ENCODE measurements at places on chromosomes 5 and 9. TPM values are rescaled to one million over a fixed set of nuclear protein-coding genes. Genes with fewer than 3 reads are reported as not detected.
A peak's percentile ranks its signal among the peaks of the same experiment; 100 is the strongest.

OR1Q1 gene
- total RNA-seq, result not detected

GRCh38 chr9:93682155-93682968 lies 106.0 kb downstream of the PHF2 start:
- DNase-seq, result no peak

- DNase-seq, result no peak
These were observed 881 bp upstream of the B4GALT1 start for GRCh38 chr9:33167972-33168461.

TNPO1 gene
- 66.8 TPM for total RNA-seq

DNA sequence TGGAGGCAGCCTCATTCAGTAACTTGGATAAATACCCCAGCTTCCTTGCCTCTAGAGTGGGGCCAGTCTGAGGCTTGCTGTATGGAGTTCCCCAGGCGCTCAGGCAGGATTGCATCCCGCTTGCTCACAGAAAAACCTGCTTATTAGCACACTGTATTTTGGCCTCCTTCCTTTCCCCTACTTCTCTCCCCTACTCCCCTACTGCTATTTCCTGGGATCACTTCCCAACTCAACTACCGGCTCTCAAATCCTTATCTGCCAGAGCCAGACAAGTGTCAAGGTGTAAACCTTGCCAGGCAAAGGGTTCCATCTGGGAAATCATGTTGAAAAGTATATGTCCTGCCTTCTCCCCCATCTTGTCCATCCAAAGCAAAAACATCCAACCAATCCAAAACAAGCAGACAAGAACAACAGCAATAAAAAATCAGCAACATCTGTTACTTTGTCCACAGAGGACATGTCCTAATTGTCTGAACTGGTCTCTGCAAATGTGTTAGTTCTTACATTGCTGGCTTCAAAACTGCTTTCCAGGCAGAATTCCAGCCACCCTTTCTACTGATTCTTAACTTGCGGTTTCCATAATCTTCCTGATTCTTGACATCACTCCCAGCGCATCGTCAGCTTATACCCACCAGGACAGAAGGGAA lies 164.1 kb upstream of the SEMA6A start:
- DNase-seq, result no peak

KIAA1958 gene
- 5.0 TPM for total RNA-seq

GRCh38 chr9:99362321-99362720 lies 140.2 kb downstream of the SEC61B start:
- DNase-seq, result no peak

DNA sequence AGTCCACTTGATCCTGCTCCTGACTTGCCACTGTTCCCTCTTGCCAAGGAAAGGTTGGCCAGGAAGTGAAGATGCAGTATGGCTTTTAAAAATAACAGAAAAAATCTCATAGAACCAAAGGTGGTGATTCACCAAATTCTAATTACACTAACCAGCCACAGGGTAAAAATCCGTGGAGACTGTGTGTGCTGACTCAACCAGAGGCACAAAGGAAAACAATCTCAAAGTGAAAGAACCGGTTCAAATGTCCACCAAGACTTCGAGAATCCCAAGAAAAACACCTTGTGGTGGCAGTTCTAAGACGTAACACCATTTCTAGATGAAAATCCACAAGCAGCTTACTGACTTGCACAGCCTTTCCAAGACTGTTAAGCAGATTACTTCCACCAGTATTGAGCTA lies 279.1 kb downstream of the TLE1 start:
- DNase-seq, result no peak

ZNF608 gene
- total RNA-seq, result 9.3 TPM

DNA sequence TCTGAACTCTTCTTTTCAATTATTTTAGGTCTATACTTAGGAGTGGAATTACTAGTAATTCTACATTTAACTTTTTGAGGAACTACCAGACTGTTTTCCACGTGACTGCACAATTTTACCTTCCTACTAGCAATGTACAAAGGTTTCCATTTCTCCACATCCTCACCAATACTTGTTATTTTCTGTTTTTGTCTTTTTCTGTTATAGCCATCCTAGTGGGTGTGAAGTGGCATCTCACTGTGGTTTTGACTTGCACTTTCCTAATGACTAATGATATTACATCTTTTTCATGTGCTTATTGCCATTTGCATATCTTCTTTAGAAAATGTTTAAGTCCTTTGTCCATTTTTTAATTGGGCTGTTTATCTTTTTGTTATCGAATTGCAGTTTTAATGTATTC lies 136.9 kb upstream of the EGFLAM start:
- no peak for DNase-seq

DNA sequence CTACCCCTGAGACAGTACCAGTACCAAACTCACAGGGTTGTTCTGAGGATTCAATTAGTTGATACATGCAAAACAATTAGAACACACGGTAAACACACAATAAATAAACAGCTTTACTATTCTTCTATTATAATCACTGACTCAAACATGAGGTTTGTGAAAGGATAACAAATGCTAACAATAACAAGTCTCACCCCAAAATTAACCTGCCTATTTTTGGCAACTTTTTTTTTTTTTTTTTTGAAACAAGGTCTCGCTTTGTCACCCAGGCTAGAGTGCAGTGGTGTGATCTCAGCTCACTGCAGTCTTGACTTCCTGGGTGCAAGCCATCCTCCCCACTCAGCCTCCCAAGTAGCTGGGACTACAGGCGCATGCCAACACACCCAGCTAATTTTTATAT lies 6.5 kb downstream of the ECPAS start:
- no peak for DNase-seq

CXCL14 gene
- total RNA-seq, result 1.8 TPM

DNA sequence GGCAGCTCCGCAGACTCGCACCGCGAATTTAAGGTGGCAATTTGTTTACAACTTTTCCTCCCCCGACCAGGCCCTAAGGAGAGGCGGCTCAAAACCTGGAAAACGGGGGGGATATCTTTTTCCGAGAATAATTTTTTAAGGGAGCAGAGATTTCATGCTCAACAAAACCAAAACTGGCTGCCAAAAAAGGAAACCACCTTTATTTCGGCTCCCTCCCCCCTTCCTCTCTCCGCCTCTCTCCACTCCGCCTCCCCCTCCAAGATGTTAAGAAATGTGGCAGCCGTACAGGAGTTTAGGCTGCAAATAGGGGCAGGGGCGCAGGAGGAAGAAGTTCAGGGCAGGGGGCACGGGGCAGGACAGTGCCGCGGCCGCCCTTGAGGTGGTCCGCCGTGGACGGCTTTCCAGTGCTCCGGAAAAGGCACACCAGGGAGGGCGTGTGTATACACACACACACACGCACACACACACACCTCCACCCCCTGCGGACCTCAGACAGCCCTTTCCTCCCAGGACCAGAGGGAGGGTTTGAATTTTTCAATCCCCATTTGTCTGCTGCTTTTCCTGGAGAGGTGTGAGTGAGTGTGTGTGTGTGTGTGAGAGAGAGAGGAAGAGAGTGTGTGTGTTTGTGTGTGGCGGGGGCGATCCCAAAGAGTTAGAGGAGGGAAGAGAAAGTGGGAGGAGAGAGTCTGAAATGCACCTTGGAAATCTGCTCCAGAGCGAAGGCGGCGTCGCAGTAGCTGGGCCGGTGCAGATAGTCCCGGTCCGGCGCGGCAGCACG lies 9.1 kb downstream of the PTCH1 start:
- no peak for DNase-seq

DNA sequence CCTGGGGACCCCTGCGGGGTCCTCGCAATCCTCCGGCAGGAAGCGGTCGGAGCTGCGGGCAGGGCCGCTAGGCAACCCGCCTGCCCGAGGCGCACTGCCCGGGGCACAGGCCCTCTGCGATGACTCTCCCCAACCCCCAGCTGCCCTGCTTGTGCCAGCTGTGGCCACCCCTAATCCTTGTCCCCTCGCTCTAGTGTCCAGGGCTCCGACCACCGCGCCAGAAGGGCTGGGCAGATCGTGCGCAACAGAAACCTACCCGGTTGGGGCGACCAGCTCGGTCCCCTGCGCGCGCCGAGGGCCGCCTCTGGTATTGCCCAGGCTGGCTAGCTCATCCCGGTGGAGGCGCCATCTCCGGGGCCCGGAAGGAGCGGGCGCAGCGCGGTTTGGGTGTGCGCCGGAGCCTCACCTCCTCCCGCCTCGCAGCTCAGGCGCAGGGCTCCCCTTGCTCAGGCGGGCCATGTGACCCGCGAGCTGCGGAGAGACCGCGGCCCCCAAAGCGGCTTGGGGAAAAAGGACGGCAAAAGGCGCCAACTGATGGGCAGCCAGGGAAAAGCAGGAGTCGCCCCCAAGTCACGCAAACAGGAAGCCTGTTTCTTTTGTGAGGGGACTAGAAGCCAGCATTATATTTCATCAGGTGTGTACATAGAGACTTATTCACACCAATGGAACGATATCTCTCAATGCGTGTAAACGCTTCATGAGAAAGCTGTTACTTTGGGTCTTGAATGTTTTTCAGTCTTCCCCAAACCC lies 46.8 kb upstream of the RNF20 start:
- peak; percentile 66 for DNase-seq
